Cerebellum (tissue), 4 donors: ENCODE measurements at places on chromosomes 5 and 9.

- no peak for DNase-seq
Measured at GRCh38 chr9:137945581-137945980, 68.0 kb downstream of the CACNA1B start.

GRCh38 chr5:1190278-1190677 lies 11.1 kb upstream of the SLC6A19 start:
- no peak for DNase-seq

DNA sequence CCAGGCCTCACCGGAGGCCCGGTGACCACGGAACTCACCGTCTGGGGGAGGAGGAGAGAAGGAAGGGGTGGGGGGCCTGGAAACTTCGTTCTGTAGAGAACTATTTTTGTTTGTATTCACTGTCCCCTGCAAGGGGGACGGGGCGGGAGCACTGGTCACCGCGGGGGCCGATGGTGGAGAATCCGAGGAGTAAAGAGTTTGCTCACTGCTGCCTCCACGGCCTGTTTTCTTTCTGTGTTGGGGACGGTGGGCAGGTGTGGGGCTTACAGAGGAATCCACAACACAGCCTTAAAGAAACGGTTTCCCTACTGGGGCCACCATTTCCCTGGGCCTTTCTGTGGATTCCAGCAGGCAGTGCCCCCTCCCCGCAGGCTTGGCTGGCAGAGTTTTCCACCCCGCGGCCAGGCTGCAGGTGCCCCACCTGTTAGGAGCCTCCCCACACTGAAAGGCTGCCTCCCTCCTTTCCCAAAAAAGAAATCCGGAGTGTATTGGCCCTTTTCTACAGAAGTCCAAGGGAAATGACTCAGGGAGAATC lies 80.8 kb downstream of the NTNG2 start:
- DNase-seq: no peak

GRCh38 chr5:133381041-133381440 lies 231.3 kb downstream of the FSTL4 start:
- no peak for DNase-seq

DNA sequence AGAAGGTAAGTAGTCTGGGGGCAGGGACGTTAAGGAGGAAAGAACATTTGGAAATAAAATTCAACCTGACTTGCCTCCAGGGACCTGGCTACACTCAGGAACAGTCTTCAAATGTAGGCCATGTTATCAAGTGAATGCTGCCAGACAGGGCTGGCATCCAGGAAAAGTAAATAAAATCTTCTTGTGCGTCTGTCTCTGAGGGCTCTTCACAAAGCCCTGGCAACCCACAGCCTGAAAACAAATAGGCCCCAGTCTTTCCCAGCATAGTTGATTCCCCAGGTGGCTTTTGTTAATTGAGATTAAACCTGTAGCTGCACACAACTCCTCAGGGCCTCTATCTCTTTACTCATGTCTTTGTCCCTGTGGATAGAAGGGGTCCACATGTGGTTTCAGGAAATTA lies 55.4 kb downstream of the STK32A start:
- no peak for DNase-seq

DNA sequence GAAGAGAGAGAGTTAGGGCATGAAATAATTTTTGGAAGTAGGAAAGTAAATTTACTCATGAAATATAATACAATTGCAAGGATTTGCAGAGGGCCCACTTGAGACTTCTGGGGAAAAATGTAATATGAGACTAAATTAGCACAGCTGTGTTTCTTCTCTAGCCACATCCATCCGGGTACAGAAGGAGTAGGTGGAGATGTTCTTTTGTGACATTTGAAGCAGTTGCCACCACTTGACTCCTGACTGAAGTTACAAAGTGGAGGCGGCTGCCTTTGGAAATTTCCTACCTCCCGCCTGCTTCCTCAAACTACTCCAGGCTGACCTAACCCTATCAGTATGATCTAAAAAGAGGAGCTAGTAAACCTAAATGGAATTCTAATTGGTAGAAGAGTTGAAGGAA lies 58.1 kb upstream of the SHISAL2B start:
- no peak for DNase-seq

DNA sequence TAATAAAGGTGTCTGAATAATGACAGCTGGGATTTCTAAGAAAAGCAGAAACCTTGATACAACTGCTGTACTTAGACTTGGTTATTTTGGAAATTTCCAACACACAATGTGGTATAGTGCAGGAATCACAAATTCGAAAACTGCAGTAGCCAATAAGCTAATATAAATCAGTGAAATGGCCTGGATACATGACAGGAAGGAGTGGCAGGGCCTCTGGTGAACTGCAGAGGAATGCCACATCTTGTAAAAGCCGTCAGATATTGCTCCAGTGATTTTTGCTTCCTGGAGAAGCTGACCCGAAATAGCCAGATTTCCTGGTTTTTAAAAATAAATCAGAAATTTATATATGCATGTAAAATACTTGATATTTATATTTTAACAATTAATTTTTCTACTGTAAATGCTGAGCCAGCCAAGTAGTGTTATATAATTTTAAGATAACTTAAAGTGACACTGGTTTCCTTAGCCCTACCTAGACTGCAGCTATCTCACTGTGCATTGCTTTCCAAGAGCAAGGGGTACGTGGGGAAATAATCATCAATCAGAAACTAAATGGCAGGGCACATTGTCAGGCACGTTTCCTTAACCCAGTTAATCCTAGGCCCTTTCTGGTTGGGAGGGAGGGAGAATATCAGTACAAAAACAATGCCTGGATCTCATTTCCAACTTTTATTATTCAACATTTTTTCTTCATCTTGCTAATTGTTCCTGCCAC lies 182.4 kb downstream of the RASEF start:
- no peak for DNase-seq

DNA sequence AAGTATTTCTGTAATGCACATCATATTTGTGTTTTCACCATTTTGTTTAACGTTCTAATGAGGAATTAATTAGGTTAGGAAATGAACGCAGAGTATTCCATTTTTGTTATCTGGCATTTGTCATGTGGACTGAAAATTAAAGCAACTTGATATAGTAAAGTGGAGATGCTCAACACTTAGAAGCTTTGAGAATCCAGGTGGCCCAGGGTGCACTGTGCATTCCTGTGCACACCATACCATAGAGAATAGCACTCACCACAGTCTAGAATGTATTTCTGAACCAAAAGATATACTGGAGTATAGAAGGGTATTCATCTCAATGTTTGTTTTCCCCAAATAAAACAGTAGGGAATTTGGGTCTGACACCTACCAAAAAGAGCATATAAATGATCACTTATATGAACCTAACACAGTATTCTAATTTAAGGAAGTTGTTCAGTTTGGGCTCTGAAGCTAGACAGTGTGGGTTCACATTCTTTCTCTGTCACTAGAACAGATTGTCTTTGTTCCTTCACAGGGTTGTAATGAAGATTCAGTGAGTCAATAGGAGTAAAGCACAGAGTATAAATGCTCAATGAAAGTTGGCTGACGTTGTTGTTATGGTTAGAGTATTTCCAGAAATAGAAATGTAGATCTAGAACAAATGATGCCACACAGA lies 125.6 kb upstream of the DMRT1 start:
- peak; percentile 32 for DNase-seq

GRCh38 chr5:122919969-122920368 lies 74.6 kb downstream of the SNX24 start:
- no peak for DNase-seq
